Activated naive CD8-positive, alpha-beta T cell treated with anti-CD3 and anti-CD28 coated beads, Interleukin-2, amount 10 ng/mL, durations not matched to agents 7 days and 5 days (primary cell): ENCODE measurements at places on chromosomes 16 and 17. TPM values are rescaled to one million over a fixed set of nuclear protein-coding genes. Genes with fewer than 3 reads are reported as not detected.

PYCARD gene
- 87.0 TPM for total RNA-seq

GRCh38 chr17:51486885-51487520, 226.7 kb downstream of the UTP18 start:
- DNase-seq: no peak

DNA sequence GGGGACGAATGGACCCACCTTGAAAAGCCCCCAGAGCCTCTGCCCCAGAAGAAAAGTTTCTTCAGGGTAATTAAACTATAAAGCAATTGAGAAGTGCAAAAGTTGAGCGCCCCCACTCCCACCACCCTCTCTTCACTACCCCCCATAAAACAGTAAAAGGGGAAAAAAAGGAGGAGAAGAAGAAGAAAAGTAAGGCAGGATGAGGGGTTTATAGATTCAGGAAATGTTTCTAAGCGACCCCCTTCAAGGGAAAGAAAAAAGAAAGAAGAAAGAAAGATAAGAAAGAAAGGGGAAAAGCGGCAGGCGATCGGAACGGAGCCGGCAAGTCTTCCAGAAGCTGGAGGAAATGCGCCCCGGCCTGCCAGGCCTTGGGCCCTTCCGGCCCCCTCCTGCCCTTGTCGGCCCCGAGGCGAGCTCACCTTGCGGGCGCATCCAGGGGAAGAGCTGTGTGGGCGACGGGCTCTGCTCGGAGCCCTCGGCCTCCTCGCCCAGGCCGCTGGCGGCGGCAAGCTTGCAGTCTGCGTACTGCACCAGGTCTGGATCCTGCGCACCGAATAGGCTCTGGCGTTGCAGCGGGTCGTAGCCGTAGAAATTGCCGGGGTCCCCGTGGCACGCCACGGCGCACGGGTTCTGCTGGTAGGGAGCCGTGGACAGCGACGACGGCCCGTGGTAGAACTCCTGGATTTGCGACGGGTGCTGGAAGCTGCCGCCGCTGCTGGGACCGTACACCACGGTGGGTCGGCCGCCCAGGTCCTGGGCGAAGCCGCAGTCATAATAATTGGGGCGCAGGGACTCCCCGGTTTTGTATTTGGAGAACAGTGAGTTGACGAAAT, 1.0 kb downstream of the HOXB8 start:
- peak; percentile 61 for DNase-seq

- DNase-seq: no peak
These were observed 3.4 kb upstream of the CLEC19A start for GRCh38 chr16:19282101-19282500.

DNA sequence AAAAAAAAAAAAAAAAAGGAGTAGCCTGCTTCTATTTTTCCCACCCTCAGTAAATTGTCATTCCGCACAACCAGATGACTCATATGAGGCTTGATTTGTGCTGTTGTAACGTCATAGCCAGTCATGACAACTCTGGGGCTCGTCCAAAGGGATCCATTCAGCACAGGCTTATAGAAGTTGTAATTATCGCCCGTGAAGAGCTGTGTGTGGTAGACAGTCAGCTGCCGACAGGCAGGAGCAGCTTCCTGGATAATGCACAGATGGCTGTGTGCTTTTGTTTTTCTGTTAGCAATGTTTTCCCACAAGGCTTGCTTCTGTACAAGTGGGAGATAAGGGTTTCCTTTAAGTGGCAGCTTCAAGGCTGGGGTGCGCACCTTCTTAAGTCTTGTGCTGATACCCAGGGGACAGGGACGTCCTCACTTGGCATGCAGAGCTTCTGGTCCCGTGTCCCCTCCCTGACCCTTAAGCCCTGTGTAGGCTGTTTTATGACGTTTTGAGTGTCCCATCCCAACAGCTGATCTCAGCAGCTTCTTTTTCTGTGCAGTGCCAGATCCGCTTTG, 26.0 kb downstream of the SNX29 start:
- no peak for DNase-seq

- no peak for DNase-seq
These were observed 9.6 kb downstream of the UBTF start for GRCh38 chr17:44209786-44210341.

NOXO1 gene
- total RNA-seq: 0.58 TPM

- DNase-seq: peak; percentile 37
These were observed 1.5 kb downstream of the CDK12 start for GRCh38 chr17:39462631-39463375.

LITAFD gene
- total RNA-seq: not detected

DNA sequence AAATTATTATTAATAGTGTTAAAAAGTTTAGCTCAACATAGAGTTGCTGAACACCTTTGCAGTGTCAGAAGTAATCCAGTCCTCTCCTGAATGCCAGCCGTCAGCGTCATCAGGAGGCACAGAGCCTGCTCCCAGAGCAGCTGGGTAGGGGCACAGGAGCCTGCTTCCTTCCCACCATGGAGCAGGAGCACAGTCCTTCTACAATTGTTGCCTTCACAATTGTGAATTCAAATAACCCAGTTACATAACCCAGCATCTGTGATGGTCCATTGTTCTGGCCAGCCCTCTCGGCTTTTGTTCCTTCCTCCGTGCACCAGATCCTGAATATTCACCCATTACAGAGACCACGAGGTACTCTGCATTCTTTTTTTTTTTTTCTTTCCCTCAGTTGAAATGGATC, 393.9 kb upstream of the MAF start:
- DNase-seq: no peak

SOCS3 gene
- 6.6 TPM for total RNA-seq

- DNase-seq: no peak
These were observed 202.5 kb downstream of the MSI2 start for GRCh38 chr17:57458718-57459285.

DNA sequence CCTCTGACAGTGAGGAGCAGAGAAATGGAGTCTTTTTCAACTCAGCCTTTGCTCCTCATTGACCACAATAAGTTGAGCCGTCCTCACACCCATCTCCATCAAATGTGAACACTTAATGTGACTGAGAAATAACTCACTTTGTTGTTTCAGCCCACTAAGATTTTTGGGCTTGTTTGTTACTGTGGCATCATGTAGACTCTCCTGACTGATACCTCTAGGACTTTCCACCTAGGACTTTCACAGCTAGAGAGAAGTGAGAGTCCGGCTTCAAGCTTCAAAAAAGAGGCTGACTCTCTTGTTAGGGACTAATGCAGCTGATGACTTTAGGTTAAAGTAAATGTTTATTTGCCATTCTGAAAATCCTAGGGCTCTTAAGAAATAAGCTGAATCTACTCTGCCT, 435.0 kb downstream of the TMEM114 start:
- DNase-seq: no peak

SPATA32 gene
- 0.53 TPM for total RNA-seq

DNA sequence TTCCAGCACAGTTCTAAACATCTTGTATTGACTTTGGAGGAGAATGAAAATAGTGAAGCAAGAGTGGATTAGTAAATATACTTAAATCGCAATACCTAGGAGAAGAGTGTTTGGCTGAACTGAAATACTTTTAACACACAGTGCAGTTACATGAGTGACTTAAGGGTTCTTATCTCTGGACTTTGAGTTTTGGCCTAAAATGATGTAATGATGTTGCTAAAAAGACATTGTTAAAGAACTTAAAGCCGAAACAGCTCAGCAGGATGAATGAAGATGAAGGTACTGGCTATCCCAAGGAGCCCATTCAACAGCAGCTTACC, 28.1 kb downstream of the PMP22 start:
- no peak for DNase-seq

DNA sequence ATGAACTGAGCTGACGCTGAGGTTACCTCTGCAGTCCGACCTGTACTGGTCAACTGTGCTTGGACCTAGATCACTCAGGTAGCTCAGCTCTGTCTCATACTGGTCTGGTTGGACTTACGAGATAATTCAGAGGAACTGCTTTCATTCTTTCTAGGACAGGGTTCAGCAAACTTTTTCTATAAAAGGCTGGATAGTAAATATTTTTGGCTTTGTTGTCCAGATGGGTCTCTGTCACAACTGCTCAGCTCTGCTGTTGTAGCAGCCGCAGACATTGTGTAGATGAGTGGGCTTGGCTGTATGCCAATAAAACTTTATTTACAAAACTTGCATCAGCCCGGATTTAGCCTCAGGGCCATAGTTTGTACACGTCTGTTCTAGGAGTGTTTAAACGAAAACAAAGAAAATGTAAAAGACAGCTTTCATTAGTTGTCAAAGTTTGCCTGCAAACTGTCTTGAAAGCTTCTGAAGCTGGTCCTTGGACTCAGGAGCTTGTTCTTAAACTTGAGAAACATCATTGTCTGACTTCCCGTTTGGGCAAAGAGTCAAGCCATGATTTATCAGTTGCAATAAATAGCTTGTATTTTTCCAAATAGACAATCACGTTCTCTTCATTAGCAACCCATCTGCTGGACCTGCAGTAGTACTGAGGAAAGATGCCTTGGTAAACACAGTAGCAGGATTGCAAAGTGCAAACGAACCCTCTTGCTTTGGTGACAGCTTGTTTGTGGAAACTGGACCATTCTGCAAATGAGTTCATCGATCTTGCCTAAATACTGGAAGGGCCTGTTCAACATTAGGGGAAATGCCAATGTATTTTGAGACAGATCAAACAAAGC, 253.4 kb downstream of the SNX29 start:
- DNase-seq: no peak

GRCh38 chr16:54159490-54160080, 127.0 kb downstream of the IRX3 start:
- no peak for DNase-seq

- no peak for DNase-seq
These were observed 882 bp upstream of the TOX3 start for GRCh38 chr16:52547834-52548215.

KCNG4 gene
- not detected for total RNA-seq

JPT1 gene
- total RNA-seq: 194 TPM

DNA sequence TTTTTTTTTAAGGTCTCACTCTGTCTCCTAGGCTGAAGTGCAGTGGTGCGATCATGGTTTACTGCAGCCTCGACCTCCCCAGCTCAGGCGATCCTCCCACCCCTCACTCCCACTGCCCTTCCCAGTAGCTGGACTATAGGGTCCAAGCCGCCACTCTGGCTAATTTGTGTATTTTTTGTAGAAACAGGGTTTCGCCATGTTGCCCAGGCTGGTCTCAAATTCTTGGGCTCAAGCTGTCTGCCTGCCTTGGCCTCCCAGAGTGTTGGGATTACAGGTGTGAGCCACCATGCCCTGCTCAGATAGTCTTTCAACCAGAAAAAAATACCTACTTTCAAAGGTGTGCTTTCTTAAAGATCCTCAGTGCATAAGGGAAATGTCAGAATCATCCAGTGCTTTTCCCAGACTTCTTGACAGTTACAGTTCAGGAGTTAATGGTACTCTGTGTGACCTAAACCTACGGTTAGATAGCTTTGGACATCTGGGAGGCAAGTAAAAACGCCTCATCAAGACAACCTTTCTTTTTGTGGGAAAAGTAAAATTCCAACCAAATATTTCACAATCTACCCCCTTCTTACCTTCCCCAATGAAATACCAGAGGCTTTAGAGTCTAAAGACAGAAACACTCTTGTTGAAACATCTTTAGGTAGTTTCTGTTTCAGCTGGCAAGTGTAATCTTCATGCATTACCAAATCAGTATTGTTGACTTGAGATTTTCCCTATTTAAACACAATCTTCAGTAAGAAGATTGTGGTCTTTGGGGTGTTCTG, 6.8 kb downstream of the RSPRY1 start:
- DNase-seq: no peak

DNA sequence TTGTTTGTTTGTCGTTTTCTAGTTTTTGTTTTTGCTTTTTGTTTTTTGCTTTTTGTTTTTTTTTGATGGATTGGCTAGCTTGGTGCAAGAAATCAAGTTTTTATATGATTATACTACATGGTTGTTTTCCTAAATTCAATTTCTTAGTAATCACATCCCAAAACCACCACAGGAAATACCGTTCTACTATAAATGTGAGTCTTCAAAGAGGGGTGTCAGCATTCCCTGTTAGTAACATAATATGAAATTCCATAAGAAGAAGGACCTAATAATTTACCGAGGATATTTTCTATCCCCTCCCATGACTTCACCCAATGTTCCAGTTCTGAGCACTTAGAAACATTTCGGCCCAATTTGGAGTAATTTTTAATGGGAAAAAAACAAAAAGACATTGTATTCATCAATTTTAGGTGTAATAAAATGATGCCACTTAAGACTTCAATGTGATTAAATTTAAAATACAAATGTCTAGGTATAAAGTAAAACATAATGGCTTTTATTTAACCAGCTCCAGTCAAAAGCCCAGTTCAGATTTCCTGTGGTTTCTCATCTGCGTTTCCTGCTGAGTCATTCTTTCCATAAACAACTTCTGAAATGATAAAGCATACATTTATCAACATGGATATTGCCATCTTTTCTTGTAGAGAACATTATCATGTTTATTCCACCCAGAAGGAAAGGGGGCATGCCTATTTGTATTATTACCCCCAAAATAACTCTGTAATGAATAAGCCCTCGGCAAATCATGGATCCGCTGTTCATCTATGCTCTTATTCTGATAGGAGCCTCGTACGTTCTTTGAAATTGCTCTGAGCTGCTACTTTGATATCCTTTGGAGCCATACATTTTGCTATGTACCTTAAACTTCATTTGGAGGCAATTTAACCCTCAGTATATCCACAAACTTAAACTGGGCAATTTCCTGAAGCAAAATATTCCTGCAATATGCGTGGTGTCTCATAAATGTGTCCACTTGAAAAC, 28.1 kb downstream of the HSBP1 start:
- no peak for DNase-seq

DNA sequence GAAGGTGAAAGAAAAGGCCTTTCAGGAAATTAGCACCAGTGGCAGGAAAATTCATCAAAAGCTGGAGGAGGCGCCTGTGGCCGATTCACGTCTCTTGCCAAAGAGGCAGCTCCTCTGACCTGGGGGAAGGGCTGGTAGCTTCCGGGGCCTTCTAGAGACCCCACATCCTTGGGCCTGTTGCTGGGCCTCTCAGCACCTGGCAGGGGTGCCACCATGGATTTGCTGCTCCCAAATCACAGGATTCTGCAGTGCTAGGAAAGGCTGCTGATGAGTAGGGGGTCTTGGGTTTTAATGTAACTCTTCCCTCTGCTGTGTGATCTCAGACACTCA, 11.6 kb upstream of the CBFB start:
- DNase-seq: no peak

GRCh38 chr16:83296505-83296904, 511.3 kb upstream of the HSBP1 start:
- no peak for DNase-seq

- no peak for DNase-seq
These were observed 7.6 kb downstream of the CBX8 start for GRCh38 chr17:79788989-79789942.

DNA sequence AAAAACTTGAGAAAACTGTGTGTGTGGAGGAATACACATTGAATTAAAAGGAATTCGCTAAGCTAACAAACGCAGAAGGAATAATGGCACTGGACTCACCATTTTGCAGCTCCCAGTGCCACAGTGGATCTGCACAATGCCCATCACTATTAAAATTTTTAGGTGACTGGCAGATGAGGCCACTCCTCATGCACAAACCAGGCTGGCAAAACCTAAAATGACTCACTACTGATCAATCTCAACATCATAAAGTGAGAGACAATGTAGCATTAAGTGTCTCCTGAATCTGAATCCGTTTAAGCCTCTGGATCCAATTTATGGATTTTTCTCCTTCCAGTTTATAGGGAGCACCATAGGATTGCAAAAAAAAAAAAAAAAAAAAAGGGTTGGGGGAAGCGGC, 20.6 kb downstream of the MYH10 start:
- DNase-seq: no peak
